Activated CD4-positive, alpha-beta T cell treated with anti-CD3 and anti-CD28 coated beads, Interleukin-2, amount 50 U/mL, for 1 hour (primary cell): ENCODE measurements at places on chromosomes 3 and 15.

DNA sequence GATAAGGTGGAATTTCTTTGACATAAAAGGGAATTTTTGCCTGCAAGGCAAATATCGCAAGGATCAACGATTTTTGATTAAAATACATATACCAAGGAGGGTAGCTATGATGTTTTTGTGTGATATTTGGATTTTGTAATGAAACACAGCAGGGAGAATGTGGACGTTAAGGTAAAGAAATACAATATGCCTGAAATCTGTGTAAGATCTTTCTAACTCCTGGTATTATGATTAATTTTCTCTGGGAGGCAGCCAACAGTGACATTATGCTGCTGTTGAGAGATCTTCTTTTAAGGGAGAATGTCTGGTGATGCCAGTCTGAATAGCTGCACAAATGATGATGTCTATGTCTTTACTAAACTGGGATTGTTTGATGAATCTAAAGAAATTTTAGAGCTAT lies 972.2 kb downstream of the SQOR start:
- no peak for DNase-seq

DNA sequence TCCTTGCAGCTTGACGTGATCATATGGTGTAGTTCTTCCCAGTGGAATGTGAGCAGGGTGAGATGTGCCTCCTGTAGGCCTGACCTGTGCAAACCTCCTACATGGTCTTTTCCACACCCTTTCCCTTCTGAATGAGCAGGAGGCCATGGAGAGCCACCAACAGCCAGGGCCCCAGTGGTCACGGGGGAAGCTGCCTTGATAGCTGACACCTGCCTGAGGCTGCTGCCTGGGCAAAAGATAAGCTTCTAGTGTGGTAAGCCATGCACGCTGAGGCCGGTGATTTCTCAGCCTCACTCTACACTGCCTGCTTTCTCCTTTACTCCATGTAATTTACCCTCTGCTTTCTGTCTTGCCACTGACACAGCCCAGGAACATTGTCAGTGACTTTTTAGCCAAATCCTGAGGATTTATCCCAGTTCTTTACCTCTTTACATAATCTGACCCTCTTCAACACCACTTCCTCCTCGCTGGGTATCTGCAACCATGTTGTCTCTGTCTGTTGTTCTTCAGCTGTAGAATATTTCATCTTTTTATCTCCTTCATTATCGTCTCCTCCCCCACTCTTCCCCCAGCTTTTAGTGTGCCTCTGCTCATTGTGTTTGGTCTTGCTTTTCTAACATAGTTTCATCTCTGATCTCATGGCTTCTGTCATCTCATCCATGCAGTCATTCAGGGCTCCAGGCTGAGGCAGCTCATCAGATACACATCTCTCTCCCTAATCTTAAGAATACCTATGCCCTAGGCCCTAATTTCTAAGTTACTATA lies 11.2 kb upstream of the KBTBD12 start:
- DNase-seq = no peak

DNA sequence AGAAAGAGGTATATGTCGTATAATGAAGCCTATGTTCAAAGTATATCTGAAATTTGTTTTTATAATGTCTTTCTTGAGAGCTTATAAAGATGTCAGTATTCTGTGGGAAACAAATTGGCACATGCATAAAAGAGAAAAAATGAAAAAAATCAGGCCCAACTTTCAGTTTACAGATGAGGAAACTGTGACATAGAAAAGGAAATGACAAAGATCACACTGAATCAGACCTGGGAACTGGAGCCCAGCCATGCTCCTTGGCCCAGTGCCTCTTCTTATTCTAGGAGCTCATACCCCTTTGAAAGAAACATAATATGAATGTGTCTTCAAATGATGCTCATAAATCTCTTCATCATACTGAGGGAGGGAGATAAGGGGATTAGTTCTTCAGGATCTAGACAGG lies 48.4 kb downstream of the TMEM44 start:
- DNase-seq = no peak

- no peak for DNase-seq
Measured at GRCh38 chr3:130276203-130276803, 69.2 kb upstream of the COL6A5 start.
